ENCODE measurements at places on chromosomes 7 and 10.

GRCh38 chr10:132131581-132132420, 54.9 kb upstream of the DPYSL4 start:
- no peak for DNase-seq

DNA sequence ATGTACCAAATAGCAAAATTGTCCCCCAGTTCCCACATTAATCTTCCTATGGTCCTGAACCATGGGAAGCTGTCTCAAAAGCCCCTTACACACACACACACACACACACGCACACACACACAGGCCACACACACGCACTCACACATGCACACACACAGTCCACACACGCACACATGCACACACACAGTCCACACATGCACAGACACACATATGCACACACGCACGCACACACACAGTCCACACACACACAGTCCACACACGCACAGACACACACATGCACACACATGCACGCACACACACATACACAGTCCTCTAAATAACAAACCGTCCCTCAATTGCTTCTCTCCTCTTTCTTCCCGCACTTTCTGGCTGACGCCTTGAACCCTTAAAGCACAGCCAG, 265.3 kb downstream of the TCERG1L start:
- DNase-seq, result no peak

- no peak for DNase-seq
These were observed 5.5 kb upstream of the ELOVL3 start for GRCh38 chr10:102220612-102221011.

DNA sequence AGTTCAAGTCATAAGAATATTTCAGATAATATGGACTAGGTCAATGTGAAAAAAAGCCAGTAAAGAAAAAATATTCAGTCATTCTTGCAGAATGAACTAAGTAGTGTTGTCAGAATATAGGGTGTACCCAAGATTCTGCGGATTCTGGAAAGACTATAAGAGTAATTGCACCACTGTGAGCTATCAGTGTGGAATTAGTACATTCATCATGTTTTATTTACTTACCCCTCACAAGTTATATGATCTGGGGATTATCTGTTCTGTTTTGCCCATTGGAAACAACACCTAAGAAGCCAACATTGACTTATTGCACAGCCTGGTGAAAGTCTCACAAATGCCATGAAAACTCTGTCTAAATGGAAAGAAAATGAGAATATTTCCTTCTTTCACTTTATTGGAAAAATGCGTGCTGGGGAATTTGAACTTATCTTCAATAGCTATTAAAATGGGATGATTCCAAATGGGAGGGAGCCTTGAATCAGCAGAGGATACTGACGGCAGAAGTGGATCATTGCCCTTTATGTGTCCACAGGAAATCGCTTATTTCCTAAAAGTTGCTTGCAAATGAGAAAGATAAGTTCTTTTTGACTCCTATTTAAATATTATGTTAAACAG, 563.3 kb upstream of the POM121L12 start:
- no peak for DNase-seq

GRCh38 chr7:131508754-131509486, 47.5 kb downstream of the PODXL start:
- no peak for DNase-seq

GRCh38 chr7:5692112-5692844, 89.2 kb downstream of the RNF216 start:
- peak; percentile 97 for DNase-seq

- DNase-seq, result no peak
These were observed 3.1 kb upstream of the HOXA10 start for GRCh38 chr7:27176962-27177794.

DNA sequence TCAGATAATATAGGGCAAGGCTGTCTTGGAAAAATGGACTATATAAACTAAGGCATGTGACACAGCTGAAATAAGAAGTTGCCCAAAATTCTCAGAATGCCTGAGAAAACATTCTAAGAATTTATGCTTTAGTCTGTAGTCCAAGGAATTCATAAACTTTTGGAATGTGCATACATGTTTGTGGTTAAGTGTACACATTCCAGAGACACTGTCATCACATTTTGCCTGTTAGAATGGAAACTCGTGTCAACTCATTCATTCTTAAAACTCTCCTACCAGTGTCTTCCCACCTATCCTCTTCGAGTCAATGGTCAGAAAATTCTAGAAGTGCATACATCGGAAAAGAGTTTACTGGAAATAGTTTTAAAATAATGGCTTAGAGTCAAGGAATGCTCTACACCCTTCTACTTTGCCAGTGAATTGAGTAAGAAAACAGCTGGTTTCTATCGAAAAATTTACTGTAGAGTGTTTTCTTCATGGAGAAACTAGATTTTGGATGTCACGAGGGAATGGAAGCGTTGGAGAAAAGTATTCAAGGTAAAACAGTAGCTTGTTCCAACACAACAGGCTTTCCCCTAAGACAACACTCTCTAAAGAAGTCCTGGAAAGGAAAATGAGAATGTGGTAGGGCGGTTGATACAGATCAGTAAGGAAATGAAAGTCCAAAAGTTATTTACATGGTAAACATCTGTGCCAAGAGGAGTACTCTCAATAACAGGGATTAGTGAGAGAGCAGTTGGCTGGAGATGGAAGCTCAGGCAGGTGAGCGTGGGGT, 1177.6 kb upstream of the C7orf33 start:
- peak; percentile 92 for DNase-seq

DNA sequence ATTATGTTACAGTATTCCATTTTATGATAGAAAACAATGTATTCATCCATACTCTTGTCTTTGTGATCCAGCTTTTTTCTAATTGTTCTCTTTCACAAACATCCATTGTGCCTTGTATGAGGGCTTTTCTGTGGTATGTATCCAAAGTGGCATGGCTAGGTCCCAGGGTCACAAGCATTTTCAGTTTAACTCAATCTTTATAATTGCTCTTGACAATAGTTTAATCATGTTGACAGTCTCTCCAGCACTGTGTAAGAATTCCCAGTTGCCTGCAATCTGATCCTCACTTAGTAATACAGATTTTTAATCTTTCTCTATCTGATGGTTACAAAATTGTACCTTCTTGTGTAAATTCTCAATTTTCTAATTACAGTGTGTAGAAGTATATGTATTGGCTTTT, 533.4 kb downstream of the NEBL start:
- no peak for DNase-seq

DNA sequence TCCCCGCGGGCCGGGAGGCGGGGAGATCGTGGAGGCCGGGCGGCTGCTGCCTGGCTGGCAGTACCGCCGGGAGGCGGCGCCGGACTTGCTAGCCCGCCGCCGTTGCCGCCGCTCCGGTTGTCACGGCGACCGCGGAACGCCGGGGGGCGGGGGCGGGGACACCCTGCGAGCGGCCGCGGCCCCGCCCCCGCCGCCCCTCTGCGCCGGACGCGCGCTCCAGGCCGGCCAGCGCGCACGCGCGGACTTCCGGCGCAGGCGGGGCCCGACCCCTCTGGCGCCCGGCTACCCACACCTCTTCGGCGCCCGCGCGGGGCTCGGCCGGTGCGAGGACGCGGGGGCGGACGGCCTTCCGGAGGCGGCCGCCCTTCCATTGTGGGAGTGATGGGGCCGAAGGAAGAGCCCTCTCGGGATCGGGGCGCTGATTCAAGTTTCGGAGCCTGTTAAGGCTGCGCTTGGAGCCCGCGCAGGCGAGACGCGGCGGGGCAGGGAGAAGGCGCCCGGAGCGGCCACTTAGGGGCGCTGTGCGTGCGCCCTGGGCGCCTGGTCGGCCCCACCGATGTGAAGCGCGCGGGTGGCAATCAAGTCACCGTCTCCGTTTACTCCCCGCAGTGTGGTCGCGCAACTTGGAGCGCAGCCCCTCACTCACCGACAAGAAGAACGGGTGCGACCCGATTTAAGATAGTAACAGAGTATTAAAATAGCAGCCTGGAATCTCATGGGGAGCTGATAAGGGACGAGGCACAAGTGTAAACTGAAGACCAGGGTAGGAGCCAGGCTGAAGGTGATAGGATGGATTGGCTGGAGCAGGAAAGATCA, 449 bp upstream of the DPY19L1 start:
- DNase-seq, result peak; percentile 97

- DNase-seq, result no peak
These were observed 55.8 kb downstream of the STK32C start for GRCh38 chr10:132251928-132252327.

DNA sequence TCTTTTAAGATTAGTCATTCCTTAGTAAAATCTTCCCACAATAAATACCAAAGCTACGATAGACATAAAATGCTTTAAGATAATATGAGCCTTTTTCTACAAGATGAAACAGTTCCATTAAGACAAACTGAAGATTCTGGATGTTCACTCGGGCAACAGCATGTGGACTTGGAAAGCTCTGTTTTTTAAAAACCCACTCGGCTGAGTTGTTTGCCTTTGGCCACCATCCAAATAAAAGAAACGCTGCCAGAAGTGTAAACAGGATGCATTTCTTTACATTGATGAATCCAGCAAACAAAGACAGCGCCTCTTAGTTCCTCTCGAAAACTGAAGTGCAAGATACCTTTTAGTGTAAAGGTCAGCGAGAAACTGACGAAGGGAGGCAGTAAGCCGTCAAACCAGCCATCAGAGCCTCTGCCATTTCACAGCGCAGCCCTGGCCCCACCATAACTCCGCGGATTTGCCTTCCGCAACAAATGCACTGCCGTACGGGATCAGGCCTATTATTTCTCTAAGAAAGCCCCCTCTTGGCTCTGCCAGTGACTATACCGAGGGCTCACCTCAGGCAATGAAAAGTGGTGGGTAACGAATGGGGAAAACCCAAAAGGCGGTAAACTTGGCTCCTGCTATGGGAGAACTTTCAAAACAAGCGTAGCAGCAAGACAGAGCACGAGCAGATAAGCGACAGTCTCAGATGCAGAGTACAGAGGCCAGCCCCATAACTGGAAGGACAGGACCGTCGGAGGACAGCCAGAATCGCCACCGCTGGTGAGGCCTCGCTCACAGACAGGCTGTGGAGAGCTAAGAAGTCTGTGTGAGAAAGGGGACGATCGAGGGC, 41.4 kb downstream of the GNA12 start:
- peak; percentile 69 for DNase-seq

- no peak for DNase-seq
These were observed 13.6 kb downstream of the SNX10 start for GRCh38 chr7:26305090-26305868.

GRCh38 chr7:93414574-93414973, 159.9 kb downstream of the CALCR start:
- DNase-seq, result no peak
